GM04504 (cell line): ENCODE measurements at places on chromosomes 3 and 15.

DNA sequence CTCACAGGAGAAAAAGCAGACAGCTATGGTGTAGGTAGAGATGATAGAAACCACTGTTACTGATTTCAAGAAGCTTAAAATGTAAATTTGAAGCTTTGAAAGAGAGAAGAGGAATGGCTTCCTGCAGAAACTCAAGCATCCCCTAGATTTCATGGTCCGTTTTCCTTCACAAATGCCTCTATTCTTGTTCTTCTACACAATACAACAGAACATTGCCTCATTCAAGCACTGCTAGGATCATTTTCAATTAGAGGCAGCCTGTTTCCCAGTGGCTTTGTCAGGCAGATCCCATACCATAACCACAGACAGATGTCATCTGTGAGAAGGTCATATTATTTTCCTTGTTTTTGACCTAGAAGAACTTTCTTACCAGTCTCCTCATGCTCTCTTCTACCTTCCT is 77.9 kb upstream of the SPRED1 start:
- no peak for DNase-seq

DNA sequence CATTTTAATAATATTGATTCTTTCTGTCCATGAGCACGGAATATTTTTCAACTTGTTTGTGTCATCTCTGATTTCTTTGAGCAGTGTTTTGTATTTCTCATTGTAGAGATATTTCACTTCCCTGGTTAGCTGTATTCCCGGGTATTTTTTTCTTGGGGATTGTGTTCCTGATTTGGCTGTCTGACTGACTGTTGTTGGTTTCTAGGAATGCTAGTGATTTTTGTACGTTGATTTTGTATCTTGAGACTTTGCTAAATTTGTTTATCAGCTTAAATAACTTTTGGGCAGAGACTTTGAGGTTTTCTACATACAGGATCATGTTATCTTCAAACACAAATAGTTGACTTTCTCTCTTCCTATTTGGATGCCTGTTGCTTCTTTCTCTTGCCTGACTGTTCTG is 418.8 kb upstream of the ALCAM start:
- DNase-seq, result no peak

GRCh38 chr3:177836671-177837070 is 639.4 kb upstream of the TBL1XR1 start:
- DNase-seq, result no peak

- no peak for DNase-seq
Measured at GRCh38 chr15:76974456-76975036, 20.4 kb upstream of the PSTPIP1 start.

GRCh38 chr3:104628185-104628789 is 738.4 kb upstream of the ALCAM start:
- DNase-seq, result peak; percentile 32

DNA sequence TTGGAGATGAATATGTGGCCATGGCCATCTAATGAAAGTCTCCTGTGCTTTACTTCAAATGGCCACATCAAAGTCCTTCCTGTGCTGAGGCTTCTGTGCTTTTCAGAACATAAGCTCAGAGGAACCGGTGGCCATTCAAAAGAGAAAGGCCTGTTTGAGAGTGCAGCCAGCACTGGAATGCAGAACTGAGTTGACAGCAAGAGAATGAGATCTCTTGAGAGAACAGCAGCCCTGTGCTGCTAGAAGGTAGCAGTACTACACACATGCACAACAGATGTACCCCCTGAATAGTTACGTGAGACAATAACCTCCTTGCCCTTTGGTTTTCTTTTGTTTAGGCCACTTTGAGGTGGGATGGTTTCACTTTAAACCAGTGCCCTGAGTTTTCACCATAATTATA is 292.5 kb downstream of the PTPRG start:
- DNase-seq, result no peak
